ENCODE measurements at places on chromosomes 2 and 18.

DNA sequence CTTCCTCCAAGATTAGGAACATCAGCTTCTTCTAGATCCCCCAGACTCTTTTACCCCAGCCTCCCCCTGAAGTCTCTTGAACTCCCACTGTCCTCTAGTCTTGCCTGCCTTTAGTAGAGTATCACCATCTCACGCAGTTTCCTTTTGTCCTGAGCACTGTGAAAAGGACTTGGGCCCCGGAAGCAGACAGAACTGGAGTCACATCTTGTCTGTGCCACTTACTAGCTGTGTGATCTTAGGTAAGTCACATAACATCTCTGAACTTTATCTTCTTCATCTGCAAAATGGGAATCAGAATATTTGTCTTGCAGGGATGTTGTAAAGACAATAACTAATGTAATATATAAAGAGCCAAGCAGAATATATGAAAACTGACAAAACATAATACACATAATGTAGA is 8.4 kb upstream of the TRABD2A start:
- DNase-seq: no peak

DNA sequence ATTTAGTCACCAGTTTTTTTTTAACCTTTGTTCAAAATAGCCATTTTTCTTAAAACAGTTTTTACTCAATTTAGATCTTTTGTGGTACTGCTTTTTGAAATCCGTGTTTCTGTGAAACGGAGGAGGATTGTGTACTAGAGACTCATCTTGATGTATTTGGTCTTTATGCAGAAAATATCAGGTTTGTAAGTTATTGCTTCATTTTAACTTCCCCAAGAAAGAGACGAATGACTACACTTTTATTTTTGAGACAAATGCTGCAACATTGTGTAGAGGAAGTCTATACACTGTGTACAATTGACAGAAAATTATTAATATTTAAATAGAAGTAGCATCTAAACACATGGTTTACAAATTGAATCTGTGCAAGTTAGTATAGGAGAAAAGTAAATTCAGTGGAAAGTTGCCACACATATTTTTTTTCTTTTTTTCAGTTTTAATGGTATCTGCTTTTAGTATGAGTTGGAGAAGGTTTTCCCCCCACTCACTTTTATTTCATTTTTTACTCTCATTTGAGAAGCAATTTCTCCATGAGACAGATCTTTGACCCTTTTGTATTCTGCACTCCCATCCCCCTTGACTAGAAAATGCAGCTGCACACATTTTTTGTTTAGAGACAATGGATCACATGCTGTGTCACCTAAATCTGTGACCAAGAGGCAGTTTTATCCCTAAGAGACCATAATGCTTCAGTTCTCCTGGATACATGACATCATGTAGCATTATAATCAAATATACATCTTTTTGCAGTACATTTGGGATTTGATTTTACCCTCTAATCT is 200.8 kb upstream of the STON1 start:
- no peak for DNase-seq

DNA sequence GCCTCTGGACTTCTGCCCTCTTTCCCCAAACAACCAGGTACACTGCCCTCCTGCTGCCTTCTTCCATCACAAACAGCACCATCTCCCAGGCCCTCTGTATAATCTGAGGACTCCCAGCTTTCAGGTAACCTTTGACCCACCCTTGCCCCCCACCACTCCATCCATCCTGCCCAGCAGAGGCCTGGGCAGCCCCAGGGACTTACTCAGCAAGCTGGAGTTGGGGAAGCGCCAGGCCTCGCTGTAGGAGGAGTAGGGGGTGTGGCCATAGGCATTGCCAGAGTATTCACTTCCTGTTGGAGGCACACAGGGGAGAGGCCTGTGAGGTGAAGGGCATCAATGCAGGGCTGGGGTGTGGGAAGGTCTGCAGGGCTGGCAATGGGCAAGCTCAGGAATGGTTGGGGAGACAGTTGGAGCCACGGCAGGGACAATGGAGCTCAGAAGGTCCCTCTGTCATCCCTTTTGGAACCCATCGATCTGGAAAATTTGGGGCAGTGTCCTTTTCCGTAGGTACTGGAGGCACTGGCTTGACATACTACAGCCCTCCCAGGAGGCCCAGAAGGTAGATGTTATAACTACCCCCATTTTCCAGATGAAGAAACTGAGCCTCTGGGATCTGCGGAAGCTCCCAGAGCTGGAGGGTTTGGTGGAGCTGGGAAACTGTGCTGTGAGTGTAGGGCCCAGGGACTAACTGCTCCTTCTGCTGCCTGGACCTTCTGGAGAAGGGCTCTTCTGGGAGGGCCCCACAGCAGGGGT is 46.3 kb downstream of the PSD4 start:
- no peak for DNase-seq

DNA sequence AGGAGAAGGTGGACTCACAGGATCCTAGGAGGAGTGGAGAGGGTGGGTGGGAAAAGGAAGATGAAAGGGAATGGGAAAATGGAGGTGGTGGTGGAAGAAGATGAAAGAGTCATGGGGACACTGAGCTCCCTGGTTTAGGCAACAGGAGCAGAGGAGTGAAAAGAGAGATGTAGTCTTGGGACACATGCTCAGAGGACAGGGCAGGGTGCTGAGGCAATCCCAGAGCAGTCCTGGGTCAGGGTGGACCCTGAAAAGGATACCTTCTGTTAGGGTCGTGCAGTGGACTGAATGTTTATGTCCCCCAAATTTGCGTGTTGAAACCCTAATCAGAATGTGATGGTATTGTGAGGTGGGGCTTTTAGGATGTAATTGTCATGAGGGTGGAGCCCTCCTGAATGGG is 37.9 kb downstream of the SUCLG1 start:
- DNase-seq: no peak

- DNase-seq: peak; percentile 78
Observed at GRCh38 chr2:68379184-68379708, 14.2 kb downstream of the PLEK start.

DNA sequence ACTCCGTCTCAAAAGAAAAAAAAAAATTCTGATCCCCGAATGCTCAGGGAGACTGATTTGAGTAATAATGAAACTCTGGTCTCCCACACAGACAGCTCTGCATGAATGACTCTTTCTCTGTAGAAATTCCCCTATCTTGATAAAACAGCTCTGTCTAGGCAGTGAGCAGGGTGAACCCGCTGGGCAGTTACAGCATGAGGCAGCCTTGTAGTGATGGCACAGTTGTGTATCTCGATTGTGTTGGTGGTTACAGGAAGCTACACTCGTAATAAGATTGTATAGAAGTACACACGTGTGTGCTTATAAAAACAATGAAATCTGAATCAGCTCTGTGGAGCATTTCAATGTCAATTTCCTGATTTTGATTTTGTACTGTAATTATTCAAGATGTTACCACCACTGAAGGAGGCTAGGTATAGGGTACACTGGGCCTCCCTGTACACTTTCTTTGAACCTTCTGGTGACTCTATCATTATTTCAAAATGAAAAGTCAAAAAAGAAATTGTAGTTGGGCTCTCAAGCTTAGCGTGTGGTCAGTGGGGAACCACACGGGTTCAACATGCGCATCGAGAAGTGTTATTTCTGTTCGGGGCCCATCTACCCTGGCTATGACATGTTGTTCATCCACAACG is 34.9 kb upstream of the ATP8B1 start:
- DNase-seq: no peak

DNA sequence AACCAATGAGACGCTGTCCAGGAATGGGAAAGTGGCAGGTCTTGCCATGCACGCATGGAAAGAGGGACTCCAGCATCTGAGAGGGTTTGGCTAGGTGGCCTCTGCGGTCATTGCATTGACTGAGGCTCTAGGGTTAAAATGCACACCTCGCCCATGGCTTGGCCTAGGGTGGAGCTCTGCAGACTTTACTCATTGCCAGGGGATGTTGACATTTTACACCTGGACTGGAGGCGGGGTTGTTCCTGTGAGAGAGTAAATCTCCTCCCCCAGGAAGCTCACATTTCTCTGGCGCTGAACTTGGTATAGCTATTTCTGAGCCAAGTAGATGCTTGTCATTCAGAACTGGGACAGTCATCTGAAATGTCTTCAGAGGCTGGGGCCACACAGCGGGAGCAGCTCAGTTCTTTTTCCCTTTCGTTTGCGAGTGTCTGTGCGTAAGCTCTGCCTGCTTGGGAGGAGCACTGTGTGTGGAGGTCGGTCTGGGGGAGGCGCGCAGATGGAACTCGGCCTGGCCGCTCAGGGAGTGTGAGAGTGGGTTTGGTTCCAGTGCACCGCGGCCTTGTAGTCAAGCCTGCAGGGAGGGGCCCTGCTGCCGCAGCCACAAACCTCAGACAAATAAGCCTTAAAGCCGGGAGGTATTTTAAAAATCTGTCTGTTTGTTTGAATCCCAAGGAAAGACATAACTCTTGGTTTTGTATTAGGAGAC is 76.5 kb downstream of the LPIN1 start:
- DNase-seq: no peak
